Small intestine (tissue), 16 donors: ENCODE measurements at places on chromosomes 1 and 21. TPM values are rescaled to one million over a fixed set of nuclear protein-coding genes. Genes with fewer than 3 reads are reported as not detected.

GRCh38 chr1:193121616-193122593 is at the start of gene CDC73:
TSS of gene CDC73 (plus strand) at chr1:193122031. CDS start at chr1:193122201, 170 bp downstream.
- peak within 1 kb of the TSS; percentile 95 for H3K4me3 ChIP-seq
- DNase-seq, result peak; percentile 98
- peaks cover 10% of the 10 kb centered on the region for H3K36me3 ChIP-seq
- peak within 1 kb of the TSS; percentile 99 for H3K27ac ChIP-seq
- H3K4me1 ChIP-seq, result no peaks in the 10 kb centered on the region

DNA sequence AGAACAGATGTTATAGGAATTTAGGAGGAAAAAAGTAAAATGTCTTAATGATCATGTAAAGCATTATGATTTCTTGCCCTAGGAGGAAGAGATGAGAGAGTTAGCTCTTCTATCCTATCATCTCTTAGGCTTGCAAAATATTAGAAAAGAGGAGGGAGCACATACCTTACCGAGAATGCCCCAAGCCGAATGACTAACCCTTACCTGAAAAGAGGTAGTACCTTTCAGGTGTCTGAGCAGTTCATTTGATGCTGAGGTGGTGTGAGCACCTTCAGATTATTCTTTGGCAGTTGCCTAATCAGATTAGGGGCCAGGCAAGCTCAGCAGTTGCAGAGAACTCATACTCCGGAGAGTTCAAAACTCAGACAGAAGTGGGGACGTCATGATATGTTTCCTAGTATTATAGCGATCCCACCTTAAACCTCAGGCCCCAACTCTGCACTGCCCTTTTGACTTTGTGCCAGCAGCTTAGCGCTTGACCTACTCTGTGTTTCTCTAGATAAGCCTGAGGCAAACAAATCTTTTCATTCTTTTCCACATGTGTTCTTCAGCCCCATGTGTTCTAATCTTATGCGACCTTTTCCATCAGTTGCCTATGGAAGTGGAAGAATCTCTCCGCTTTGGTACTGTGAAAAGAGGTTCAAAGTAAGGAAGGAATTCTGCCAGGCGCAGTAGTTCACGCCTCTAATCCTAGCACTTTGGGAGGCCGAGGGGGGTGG is 52.5 kb downstream of the ATP2B4 start:
- DNase-seq, result no peak
- H3K4me3 ChIP-seq, result no peak overlapping the region
- H3K27me3 ChIP-seq, result no peaks in the 10 kb centered on the region
- peaks cover 9% of the 10 kb centered on the region for H3K4me1 ChIP-seq

- no peak overlapping the region for H3K4me3 ChIP-seq
- H3K27me3 ChIP-seq, result peaks cover 7% of the 10 kb centered on the region
- no peaks in the 10 kb centered on the region for H3K36me3 ChIP-seq
Observed at GRCh38 chr1:7335224-7335879, 435.7 kb upstream of the VAMP3 start.

DNA sequence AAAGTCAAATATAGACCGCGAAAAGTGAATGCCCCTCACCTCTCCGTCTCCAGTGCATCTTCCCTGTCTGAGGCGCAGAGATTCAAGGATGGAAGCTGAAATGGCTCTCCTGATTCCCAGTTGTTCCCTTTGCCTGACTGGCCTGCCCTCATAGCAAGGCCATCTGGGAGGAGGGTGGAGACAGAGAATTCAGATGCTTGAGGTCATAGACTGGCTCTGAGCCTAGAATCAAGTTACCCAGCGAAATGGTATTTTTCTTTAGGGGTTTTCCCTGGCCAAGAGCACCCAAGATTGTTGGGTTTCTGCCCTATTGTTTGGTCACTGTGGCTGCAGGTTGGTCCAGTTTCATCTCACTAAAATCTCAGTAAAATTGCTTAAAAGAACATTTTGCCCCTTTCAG is 7.2 kb downstream of the METTL13 start:
- H3K27ac ChIP-seq, result no peak overlapping the region
- no peaks in the 10 kb centered on the region for H3K27me3 ChIP-seq
- H3K4me1 ChIP-seq, result no peaks in the 10 kb centered on the region
- peaks cover 53% of the 10 kb centered on the region for H3K36me3 ChIP-seq
- H3K4me3 ChIP-seq, result no peak overlapping the region

- H3K27me3 ChIP-seq, result no peaks in the 10 kb centered on the region
- H3K4me1 ChIP-seq, result no peaks in the 10 kb centered on the region
- no peak overlapping the region for H3K4me3 ChIP-seq
Observed at GRCh38 chr1:183283286-183283685, 97.2 kb downstream of the LAMC2 start.

DNA sequence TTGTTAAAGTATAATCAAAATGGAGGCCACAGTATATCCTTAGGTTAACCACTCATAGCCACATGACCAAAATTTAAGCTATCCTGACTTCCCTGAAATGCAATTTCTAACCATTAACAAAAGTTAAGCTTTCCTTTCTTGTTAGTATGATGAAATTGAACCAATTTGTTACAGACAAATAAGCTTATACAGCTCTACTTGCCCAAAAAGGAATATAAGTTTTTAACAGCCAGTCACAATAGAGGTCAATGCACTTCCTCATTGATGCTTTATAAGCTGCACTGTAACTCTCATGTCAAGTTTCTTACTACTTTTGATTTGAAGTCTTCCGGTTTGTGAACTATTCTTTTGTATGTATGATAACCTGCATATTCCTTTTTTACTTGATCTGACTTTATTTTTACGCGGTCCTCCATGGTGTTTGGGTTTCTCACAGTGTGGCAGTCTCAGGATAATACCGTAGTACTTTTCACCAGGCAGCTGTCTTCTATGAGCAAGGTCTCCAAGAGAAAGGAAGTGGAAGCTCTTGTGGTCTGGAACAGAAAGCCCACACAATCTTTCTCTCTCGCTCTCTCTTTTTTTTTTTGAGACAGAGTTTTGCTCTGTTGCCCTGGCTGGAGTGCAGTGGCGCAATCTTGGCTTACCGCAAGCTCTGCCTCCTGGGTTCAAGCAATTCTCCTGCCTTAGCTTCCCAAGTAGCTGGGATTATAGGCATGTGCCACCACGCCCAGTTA is 331.6 kb downstream of the SRGAP2C start:
- peak; percentile 37 for DNase-seq
- H3K27me3 ChIP-seq, result peaks cover 4% of the 10 kb centered on the region
- H3K4me3 ChIP-seq, result no peak overlapping the region
- H3K27ac ChIP-seq, result no peak overlapping the region
- no peaks in the 10 kb centered on the region for H3K36me3 ChIP-seq

DNA sequence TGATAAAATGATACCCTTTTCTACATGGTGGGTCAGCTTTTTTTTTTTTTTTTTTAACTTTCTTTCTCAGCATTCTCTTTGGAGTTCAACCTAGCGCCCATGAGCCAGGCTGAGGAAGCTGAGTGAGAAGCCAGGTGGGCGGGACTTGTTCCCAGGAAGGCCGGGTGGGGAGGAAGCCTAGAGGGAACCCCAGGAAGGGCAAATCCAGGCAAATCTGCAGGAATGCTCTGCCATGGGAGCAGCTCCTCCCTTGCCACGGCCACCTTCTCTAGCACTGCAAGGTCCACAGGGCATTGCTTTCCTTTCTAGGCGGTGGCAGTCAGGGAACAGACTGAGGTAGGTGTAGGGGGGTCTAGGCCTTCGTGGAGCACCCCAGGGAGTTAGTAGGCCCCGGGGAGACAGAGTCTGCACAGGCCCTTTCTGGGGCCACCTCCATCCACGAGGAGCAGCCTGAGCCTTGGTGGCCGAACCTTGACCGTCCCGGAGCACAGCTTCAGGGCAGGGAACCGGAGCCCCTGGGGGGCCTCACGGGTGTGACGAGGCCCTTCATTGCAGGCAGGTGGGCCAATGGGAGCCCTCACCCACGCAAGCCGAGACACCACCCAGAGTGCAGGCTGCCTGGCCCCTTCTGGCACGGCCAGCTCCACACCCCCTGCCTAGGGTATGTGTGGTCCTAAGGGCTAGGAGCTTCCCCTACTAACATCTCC is 18.2 kb upstream of the CCDC27 start:
- DNase-seq, result no peak
- H3K4me1 ChIP-seq, result no peaks in the 10 kb centered on the region
- H3K4me3 ChIP-seq, result no peak overlapping the region
- H3K27ac ChIP-seq, result no peak overlapping the region
- no peaks in the 10 kb centered on the region for H3K27me3 ChIP-seq

GRCh38 chr1:62356257-62356835 is 37.1 kb upstream of the KANK4 start:
- H3K4me1 ChIP-seq, result no peaks in the 10 kb centered on the region
- no peak overlapping the region for H3K4me3 ChIP-seq
- no peaks in the 10 kb centered on the region for H3K36me3 ChIP-seq
- H3K27ac ChIP-seq, result no peak overlapping the region
- H3K27me3 ChIP-seq, result no peaks in the 10 kb centered on the region
- DNase-seq, result no peak

DNA sequence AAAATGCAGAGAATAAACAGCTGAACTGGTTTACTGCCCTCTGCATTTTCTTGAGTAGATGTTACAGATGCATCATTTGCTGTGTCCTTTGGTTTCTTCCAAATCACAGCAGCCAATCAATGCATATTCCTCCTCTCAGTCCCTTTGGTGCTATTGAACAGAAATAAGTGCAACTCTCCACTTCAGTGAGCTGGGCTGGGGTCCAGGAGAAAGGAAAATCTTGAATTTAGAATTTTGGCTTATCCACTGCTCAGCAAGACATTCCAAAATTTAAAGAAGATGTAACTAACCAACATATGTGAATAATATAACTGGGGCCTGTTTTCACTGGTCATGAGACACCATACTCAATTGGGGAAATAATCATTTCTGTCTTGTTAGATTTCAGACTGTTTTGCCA is 39.2 kb downstream of the PRMT6 start:
- H3K4me1 ChIP-seq, result no peaks in the 10 kb centered on the region
- H3K36me3 ChIP-seq, result no peaks in the 10 kb centered on the region
- no peak overlapping the region for H3K27ac ChIP-seq
- H3K4me3 ChIP-seq, result no peak overlapping the region
- DNase-seq, result no peak

GRCh38 chr1:202029171-202029665 is 18.8 kb downstream of the ELF3 start:
- H3K36me3 ChIP-seq, result no peaks in the 10 kb centered on the region
- peak overlapping the region; percentile 57 for H3K27ac ChIP-seq
- H3K4me3 ChIP-seq, result no peak overlapping the region
- no peak for DNase-seq

GRCh38 chr21:15514073-15514946 is 215.5 kb upstream of the USP25 start:
- peak; percentile 54 for DNase-seq
- no peaks in the 10 kb centered on the region for H3K27me3 ChIP-seq
- no peak overlapping the region for H3K27ac ChIP-seq
- H3K4me3 ChIP-seq, result no peak overlapping the region
- no peaks in the 10 kb centered on the region for H3K4me1 ChIP-seq

TDRD5 gene
- 0.57 TPM for polyA plus RNA-seq

LRRC71 gene
- 0.13 TPM for polyA plus RNA-seq

FCRL2 gene
- 1.1 TPM for polyA plus RNA-seq

KRTAP13-3 gene
- not detected for polyA plus RNA-seq

SERINC2 gene
- 179 TPM for polyA plus RNA-seq

KLHDC9 gene
- polyA plus RNA-seq, result 3.8 TPM
